ENCODE measurements at places on chromosomes 3 and 15. TPM values are rescaled to one million over a fixed set of nuclear protein-coding genes. Genes with fewer than 3 reads are reported as not detected.
A peak's percentile ranks its signal among the peaks of the same experiment; 100 is the strongest.

GRCh38 chr15:65611888-65612615 lies 1.1 kb upstream of the INTS14 start:
- no peak for DNase-seq

DNA sequence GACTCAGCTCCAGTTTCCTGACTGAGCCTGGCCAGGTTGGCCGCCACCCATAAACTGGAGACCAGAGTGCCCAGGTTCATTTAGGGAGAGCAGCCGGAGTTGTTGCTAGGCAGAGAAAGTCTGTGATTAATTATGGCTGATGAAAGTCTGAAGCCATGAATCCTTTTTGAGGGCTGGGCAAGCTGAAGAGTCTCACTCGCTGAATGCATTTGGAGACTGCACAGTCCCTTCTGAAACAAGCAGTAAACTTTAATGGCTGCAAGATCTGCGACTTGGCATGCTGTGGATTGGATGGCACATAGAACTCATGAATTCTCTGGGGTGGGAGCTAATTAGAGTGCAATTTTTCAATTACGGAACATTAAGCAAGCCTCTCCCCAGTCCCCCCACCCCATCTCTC lies 282.1 kb downstream of the RPLP1 start:
- no peak for DNase-seq

DNA sequence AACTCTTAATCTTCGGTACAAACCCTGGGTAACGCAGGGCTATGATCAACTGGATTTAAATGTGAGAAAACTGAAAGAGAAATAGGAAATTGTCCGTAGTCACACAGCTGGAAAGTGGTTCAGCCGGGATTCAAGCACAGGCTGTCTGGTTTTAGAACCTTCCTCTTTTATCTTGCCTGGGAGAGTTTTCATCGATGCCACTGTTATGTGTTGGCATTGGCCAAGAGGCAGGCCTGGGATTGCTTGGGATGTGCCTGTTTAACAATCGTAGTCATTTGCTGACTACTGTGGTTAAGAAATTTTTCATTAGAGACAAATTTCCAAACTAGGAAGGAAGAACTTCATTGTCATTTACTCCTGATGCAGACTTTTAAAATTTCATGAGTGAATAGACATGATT lies 4.3 kb downstream of the MCTP2 start:
- no peak for DNase-seq

GRCh38 chr15:39959411-39959810 lies 25.5 kb downstream of the EIF2AK4 start:
- no peak for DNase-seq

- no peak for DNase-seq
Observed at GRCh38 chr3:187122261-187122660, 17.0 kb downstream of the RPL39L start.

DNA sequence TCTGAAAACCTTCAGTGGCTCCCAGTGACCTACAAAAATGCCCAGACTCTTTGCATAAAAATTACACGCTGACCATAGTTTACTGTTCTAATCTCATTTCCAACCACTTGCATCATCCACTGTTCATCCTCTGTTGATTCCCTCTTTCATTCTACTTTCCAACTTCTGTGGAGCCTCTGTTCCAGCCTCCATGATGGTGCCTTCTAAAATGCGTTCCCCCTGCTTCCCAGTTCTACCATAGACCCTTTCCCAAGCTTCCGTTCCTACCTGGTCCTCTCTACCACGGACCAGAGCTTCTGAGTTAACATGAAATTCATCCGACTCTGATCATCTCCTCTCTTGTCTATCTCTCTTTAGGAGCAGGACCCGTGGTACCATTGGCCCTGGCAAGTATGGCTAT lies 127.0 kb downstream of the THSD4 start:
- no peak for DNase-seq

DNA sequence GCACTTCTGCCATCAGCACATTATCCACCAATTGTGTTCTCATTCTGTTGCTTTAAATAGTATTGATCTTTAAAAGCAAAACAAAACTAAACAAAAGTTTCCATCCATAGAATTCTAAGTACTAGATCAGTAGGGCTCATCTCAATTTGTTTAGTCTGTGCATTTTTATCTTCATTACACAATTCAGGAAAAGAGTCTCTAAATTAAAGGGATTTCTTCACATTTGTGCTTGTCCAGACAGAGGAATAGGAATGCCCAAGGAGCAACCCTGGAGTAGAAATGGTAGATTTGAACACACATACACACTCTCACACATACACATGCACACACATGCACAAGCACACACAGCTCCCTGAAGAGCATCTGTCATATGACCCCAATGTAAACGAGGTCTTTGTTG lies 21.4 kb downstream of the LMCD1 start:
- DNase-seq, result no peak

- no peak for DNase-seq
Observed at GRCh38 chr3:183895296-183895695, 10.6 kb upstream of the PARL start.

DNA sequence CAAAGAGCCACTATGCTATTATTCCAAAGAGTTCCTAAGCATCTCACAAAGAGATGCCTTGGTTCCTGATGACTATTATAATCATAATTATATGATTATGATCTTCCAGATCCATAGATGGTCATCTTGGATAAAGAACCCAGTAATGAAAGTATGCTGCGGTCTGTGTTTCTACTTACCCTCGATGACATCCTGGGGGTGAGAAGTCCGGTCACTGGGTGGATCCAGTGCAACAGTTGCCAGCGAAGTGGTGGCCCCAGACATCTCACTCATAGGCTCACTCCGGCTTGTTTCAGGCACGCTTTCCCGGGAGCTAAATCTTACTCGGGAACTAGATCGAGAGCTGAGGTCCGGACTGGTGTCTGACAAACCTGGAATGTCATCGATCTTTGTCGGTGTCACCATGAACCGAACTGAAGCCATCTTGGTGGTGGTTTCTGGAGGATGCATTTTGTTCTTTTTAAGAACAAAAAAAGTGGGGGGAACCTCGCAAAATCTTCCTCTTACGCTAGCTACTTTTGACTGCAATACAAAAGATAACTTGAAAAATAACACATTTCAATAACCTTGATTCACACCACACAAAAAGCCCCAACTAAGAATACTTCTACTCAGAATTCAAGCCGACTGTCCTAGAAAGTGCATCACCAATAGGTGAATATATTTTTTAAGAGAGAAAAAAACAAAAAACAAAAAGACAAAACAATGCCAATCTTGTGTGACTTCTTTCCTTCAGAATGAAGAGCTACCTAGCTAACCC lies 1.2 kb downstream of the SLC12A6 start:
- DNase-seq, result no peak

- DNase-seq, result no peak
Observed at GRCh38 chr3:160224256-160224655, 966 bp upstream of the C3orf80 start.

- DNase-seq, result no peak
Observed at GRCh38 chr3:45958321-45958791, 15.1 kb downstream of the CXCR6 start.

DNA sequence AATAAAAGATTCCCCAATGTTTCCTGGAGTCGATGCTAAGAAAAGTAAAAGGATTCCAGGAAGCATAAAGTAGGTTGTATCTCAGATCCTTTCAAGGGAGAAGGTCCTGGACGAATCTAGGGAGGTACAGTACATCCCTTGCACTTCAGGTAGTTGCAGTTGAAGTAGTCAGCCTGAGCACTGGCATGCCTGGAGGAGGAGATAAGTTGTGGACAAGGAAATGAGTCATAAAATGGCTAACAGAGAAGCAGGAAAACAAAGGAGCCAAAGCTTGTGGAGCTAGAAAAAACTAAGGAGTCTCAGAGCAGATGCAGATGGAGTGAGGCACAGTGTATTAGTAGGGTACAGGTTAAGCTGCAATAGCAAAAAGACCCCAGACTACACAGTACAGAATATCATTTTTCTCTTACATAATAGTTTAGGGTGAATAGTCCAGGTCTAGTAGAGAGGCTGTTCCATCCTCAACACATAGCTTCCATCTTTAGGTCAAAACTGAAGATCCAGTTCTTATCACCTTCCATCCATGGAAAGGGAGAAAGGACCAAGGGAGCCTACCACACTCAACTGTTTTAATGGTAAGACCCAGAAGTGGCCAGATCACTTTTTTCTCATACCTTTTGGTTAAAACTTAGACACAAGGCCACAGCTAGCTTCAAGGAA lies 41.3 kb downstream of the COL6A5 start:
- DNase-seq, result no peak

DNA sequence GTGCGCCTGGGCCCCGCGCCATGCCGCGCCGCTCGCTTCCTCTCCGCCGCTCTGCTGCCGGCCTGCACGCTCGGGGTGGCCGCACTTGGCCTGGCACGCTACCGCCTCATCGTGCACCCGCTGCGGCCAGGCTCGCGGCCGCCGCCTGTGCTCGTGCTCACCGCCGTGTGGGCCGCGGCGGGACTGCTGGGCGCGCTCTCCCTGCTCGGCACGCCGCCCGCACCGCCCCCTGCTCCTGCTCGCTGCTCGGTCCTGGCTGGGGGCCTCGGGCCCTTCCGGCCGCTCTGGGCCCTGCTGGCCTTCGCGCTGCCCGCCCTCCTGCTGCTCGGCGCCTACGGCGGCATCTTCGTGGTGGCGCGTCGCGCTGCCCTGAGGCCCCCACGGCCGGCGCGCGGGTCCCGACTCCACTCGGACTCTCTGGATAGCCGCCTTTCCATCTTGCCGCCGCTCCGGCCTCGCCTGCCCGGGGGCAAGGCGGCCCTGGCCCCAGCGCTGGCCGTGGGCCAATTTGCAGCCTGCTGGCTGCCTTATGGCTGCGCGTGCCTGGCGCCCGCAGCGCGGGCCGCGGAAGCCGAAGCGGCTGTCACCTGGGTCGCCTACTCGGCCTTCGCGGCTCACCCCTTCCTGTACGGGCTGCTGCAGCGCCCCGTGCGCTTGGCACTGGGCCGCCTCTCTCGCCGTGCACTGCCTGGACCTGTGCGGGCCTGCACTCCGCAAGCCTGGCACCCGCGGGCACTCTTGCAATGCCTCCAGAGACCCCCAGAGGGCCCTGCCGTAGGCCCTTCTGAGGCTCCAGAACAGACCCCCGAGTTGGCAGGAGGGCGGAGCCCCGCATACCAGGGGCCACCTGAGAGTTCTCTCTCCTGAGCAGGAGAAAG lies 951 bp downstream of the GPR62 start:
- peak; percentile 48 for DNase-seq

DNA sequence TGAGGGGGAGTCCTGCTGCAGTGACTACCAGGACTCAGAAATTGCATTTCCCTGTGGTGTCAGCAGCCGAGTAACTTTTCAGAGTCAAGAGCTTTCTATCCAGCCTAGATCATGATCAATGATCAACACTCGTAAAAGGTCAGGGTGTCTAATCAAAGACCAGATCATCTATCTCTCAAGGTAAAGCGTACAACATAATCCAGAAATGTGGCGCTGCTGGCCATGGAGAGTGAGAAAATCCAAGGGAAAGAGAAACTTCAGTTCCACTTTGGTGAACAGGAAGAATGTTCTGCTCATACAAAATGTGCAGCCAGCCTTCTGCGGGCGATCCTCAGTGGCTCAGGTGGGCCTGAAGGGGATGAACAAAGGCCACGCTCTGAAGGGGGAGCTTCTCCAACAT lies 1005.8 kb upstream of the NR2F2 start:
- no peak for DNase-seq

DNA sequence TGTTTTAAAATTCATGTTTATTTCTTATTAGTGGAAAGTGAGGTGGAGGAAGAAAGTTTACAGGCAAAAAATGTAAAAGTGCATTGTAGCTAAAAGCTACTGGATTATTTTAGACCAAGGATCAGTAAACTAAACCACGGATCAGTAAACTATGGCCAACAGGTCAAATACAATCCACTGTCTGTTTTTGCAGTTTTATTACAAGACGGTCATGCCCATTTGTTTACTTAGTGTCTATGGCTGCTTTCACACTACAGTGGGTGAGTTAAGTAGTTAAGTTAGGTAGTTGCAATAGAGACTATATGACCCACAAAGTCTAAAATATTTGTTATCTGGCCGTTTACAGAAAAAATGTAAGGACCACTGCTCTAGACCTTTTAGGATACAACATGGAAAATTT lies 82.0 kb downstream of the NR2E3 start:
- no peak for DNase-seq

- DNase-seq, result no peak
Observed at GRCh38 chr15:100159436-100159835, 182.3 kb downstream of the ADAMTS17 start.

DNA sequence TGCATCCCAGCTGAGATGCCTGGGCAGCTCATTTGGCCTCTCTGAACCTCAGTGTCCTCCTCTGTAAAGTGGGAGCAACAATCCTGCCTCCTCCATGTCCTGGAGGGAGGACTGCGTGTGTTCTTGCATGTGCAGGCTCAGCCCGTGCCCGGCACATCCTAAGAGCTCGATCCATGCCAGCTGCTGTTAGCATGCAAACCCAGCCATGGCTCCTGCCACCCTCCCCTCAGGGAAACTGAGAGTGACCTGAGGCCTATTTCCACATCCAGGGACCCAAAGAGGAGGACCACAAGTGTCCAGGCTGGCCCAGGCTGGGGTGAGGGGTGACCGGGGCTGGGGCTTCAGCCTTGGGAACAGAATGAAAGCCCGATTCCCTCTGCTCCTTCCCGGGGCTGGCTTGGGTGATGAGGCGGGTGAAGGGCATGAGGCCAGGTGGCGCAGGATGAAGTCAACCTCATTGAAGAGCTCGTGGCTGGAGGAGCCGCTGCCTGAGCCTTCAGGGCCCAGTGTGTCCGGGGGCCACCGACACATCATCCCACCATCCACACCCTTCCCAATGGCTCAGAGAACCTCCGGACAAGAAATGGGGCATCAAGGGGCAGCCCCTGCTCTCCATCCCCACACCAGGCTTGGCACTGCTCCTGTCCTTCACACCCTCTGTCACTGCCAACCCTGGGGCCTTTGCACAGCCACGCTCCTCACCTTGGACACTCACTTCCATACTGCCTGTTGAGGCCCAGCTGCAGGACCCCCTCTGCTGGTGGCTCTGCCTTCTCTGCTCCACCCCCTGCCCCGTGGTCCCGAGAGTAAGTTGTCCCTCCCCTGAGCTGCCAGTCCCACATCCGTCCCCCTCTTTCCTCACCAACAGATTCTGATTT lies 42.5 kb downstream of the ADAMTS7 start:
- no peak for DNase-seq

- no peak for DNase-seq
Observed at GRCh38 chr15:43483297-43484128, 9.4 kb downstream of the TP53BP1 start.

Gene NR2F2
- total RNA-seq, result not detected

Gene SPSB4
- total RNA-seq, result not detected

Gene CMTM6
- total RNA-seq, result 52.7 TPM
